ENCODE measurements at places on chromosomes 5 and 9. TPM values are rescaled to one million over a fixed set of nuclear protein-coding genes. Genes with fewer than 3 reads are reported as not detected.

The LHX3 gene
- total RNA-seq, result not detected

The SLC2A6 gene
- 3.5 TPM for total RNA-seq

The MORN5 gene
- total RNA-seq, result not detected

The ABLIM3 gene
- total RNA-seq, result 91.3 TPM

The IFNK gene
- not detected for total RNA-seq

The SGCD gene
- total RNA-seq, result 7.0 TPM

The LRRC19 gene
- not detected for total RNA-seq

The OBP2B gene
- not detected for total RNA-seq

The BRD3OS gene
- 15.5 TPM for total RNA-seq

The CNTNAP3 gene
- total RNA-seq, result 1.6 TPM

The PRR16 gene
- total RNA-seq, result 12.0 TPM

The WDR38 gene
- not detected for total RNA-seq

The AFAP1L1 gene
- 9.7 TPM for total RNA-seq

The ANKRD18A gene
- not detected for total RNA-seq

The NR2F1-AS1 gene
- total RNA-seq, result 25.6 TPM

The SLC6A18 gene
- not detected for total RNA-seq

The GABRB2 gene
- 0.65 TPM for total RNA-seq

The GHR gene
- 3.2 TPM for total RNA-seq

The ENC1 gene
- 49.5 TPM for total RNA-seq

The EIF4E1B gene
- total RNA-seq, result not detected

The CNTNAP3B gene
- total RNA-seq, result 5.3 TPM

The PTGS1 gene
- total RNA-seq, result 61.8 TPM

The OXCT1 gene
- 19.3 TPM for total RNA-seq

The IL5 gene
- not detected for total RNA-seq

The MXD3 gene
- total RNA-seq, result 30.7 TPM

The RFK gene
- total RNA-seq, result 17.0 TPM

The LRRC70 gene
- 0.24 TPM for total RNA-seq

The BRD3 gene
- total RNA-seq, result 12.4 TPM

The GPR150 gene
- 1.0 TPM for total RNA-seq

The PCDHGB3 gene
- 6.1 TPM for total RNA-seq

The IFNA13 gene
- total RNA-seq, result not detected

The ORM2 gene
- not detected for total RNA-seq

The PCDHA12 gene
- total RNA-seq, result under 0.01 TPM

The WDR31 gene
- total RNA-seq, result 0.91 TPM

The NTRK2 gene
- not detected for total RNA-seq

The CYLC2 gene
- total RNA-seq, result not detected

The ORM1 gene
- total RNA-seq, result 0.24 TPM

The STPG3 gene
- not detected for total RNA-seq

Data from epithelial cell of alveolus of lung (primary cell).